ENCODE measurements at places on chromosomes 5 and 9. TPM values are rescaled to one million over a fixed set of nuclear protein-coding genes. Genes with fewer than 3 reads are reported as not detected.

FAM221B gene
- polyA plus RNA-seq, result not detected

RMRP gene
- 33.0 TPM for polyA plus RNA-seq

- peaks cover 3% of the 10 kb centered on the region for H3K27me3 ChIP-seq
- H3K27ac ChIP-seq, result no peak overlapping the region
- no peak for DNase-seq
- H3K4me3 ChIP-seq, result no peak overlapping the region
- no peaks in the 10 kb centered on the region for H3K4me1 ChIP-seq
Observed at GRCh38 chr9:18575686-18576085, 101.7 kb downstream of the ADAMTSL1 start.

DNA sequence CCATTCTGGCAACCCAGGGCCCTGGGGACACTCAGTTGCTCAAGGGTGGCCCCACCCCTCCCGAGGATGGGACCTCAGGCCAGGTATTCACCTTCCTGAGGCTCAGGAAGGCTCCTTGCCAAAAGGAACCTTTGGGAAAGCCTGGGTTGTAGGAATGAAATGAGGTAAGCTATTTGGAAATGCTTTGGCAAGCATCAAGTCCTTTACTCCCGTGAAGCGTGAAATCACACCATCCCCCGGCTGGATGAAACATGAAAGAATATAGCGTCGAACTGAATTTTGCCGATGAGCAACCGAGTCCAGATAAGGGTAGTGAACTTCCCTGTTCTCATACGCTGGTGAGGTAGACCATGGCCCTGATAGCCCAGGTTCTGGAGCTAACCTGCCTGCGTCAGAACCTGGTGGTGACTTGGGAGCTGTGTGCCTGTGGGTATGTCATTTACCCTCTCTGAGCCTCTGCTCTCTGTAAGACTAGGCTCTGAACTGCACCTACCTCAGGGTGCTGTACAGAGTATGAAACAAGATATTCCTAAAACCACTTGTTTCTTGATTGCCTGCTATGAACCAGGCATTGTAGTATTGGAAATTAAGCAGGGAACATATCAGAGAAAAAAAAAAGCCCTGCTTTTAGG is 105.3 kb upstream of the BOD1 start:
- DNase-seq, result no peak
- no peaks in the 10 kb centered on the region for H3K36me3 ChIP-seq
- peaks cover 16% of the 10 kb centered on the region for H3K27me3 ChIP-seq
- no peak overlapping the region for H3K4me3 ChIP-seq
- H3K27ac ChIP-seq, result no peak overlapping the region
- H3K4me1 ChIP-seq, result peaks cover 3% of the 10 kb centered on the region

DNA sequence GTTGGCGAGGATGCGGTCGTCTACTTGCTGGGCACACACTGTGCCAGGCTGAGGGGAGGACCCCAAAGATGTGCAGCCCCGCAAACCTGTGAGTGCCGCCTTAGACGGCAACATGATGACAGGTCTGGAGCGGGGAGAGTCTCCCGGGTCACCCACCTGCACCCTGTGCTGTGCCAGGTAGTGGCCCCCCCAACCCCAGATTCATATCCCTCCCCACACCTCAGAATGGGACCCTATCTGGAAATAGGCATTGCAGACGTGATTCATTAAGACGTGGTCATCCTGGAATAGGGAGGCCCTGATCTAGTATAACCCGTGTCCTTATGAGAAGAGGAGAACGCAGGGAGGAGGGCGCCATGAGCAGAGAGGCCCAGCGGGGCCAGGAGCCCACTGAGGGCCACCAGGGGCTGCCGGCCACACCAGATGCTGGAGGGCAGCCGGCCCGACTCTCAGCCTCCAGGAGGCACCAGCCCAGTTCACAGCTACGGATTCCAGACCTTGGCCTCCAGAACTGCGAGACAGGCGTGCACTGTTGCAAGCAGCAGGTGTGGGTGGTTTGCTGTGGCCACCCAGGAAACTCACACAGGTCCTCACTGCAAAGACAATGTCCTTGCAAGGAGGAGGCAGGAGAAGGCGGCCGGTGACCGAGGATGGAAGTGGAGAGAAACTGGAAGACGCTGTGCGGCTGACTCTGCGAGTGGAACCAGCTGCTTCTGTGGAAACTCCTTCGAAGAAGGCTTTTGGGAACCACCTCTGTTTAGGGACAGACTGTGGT is 131.9 kb upstream of the LPCAT1 start:
- H3K36me3 ChIP-seq, result no peaks in the 10 kb centered on the region
- H3K4me1 ChIP-seq, result peaks cover 9% of the 10 kb centered on the region
- no peak overlapping the region for H3K27ac ChIP-seq
- peaks cover 68% of the 10 kb centered on the region for H3K27me3 ChIP-seq
- no peak for DNase-seq
